ENCODE measurements at places on chromosomes 2 and 18.

DNA sequence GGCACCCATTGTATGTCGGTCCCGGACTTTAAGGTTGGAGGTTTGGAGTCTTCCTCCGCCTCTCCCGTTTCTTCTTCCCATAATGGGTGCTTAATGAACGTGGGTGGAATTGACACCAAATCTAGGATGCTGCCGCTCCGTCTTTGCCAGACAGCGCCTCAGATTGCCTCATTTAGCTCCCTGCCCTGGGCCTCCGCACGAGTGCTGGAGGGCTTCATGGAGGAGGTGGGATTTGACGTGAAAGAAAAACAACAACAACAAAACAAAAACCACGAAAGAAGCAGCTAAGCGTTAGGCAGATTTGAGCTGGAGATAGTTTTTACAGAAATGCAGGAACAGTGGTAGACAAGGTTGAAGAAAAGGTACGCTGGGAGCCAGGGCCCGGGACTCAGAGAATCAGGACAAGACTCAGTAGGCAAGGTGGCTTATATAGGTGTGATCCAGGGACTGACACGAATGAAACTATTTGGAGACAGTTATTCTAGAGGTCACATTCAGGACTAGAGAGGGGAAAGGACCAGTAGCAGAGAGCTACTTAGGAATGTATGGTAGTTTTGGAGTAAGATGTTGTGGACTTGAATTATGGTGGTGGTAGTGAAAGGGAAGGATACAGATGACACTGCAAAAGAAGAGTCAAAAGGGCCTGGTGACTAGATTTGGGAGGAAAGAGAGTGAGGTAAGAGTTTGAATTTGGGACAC, 605 bp downstream of the ZNF2 start:
- no peak for DNase-seq
- peak overlapping the region; percentile 99 for H3K27ac ChIP-seq
- peak overlapping the region; percentile 99 for H3K4me3 ChIP-seq
- H3K36me3 ChIP-seq, result no peaks in the 10 kb centered on the region
- peaks cover 23% of the 10 kb centered on the region for H3K4me1 ChIP-seq
- peaks cover 6% of the 10 kb centered on the region for H3K27me3 ChIP-seq

DNA sequence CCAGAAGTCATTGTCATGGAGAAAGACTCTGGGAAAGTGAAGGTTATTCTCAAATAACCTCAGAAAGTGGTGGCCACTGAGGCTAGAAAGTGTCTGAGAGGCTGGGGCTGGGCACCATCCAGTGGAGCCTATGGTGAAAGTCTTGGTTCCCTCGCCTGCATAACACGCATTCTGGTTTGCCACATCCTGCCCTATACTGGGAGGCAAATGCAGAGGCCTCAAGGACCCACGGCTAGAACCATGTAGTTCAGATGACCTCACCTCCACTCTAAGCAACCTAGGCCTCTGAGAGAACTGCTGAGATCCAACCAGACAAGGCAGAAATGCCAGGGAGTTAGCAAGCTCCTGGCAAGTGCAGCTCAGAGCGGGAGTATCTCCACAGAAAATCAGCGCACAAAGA, 5.1 kb downstream of the ITGB6 start:
- no peak overlapping the region for H3K4me3 ChIP-seq
- no peaks in the 10 kb centered on the region for H3K4me1 ChIP-seq
- H3K27me3 ChIP-seq, result no peaks in the 10 kb centered on the region
- no peak for DNase-seq

- H3K36me3 ChIP-seq, result no peaks in the 10 kb centered on the region
- peaks cover 7% of the 10 kb centered on the region for H3K27me3 ChIP-seq
- no peak for DNase-seq
Observed at GRCh38 chr2:14626873-14627272, 5.6 kb upstream of the LRATD1 start.

- no peaks in the 10 kb centered on the region for H3K27me3 ChIP-seq
- peaks cover 7% of the 10 kb centered on the region for H3K4me1 ChIP-seq
- no peaks in the 10 kb centered on the region for H3K36me3 ChIP-seq
- DNase-seq, result no peak
Observed at GRCh38 chr2:67880291-67880761, 182.5 kb downstream of the C1D start.

- H3K36me3 ChIP-seq, result no peaks in the 10 kb centered on the region
- no peaks in the 10 kb centered on the region for H3K4me1 ChIP-seq
- no peak overlapping the region for H3K4me3 ChIP-seq
- H3K27ac ChIP-seq, result no peak overlapping the region
- H3K27me3 ChIP-seq, result no peaks in the 10 kb centered on the region
Observed at GRCh38 chr18:22143347-22144340, 25.7 kb upstream of the GATA6 start.

- no peak overlapping the region for H3K27ac ChIP-seq
- DNase-seq, result no peak
- no peaks in the 10 kb centered on the region for H3K36me3 ChIP-seq
Observed at GRCh38 chr18:55014095-55014494, 54.8 kb upstream of the CCDC68 start.

DNA sequence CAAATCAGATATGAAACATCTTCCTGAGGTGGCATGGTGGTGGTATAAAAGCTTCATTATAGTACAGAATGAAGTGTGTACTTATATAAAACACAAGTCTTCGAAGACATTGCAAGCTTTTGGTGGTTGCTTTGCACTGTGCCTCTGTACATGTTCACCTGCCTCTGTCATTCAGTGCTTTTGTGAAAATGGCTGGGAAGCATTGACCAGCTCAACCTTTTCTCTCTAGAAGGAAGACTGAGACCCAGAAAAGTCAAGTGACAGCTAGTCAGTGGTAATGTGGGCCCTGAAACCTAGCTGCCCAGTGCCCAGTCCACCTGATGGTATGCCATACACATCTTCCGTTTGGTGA, 12.1 kb downstream of the ITGA6 start:
- DNase-seq, result no peak
- no peak overlapping the region for H3K27ac ChIP-seq
- H3K27me3 ChIP-seq, result peaks cover 3% of the 10 kb centered on the region
- H3K36me3 ChIP-seq, result no peaks in the 10 kb centered on the region
- H3K4me1 ChIP-seq, result peaks cover 34% of the 10 kb centered on the region

DNA sequence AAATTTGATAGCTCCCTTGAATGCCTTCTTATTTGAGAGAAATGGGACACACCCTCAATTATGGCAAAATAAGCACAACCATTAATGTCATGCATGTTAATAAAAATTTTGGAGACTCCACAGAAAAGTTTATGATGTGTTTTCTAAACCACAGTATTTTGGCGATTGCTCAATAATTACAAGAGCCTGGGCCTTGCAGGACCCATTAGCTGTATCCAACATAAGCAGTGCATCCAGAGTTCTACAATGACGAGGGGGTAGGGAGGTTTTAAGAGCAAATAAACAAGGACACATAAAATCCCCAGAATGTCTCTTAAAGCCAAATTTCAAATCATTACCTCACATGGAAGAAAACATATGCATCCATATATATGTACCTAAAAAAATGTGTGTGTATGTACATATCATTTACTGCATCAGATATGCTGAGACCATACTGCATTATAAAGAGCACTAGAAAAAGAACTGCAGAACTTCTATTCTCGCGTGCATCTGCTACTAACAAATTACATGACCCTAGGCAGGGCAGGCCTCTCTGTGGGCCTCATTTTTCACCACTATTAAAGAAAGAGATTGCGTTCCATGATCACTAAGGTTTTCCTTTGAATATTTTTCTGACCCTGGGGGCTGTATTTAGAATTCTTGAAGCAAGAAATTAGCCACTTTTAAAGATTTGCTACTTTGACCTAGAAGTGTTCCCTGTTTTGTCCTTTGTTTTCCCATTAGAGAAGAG, 38.0 kb downstream of the CMPK2 start:
- no peak overlapping the region for H3K27ac ChIP-seq
- no peaks in the 10 kb centered on the region for H3K36me3 ChIP-seq
- no peaks in the 10 kb centered on the region for H3K4me1 ChIP-seq
- DNase-seq, result no peak
- no peaks in the 10 kb centered on the region for H3K27me3 ChIP-seq

GRCh38 chr2:234710066-234710465, 213.2 kb upstream of the ARL4C start:
- no peak overlapping the region for H3K4me3 ChIP-seq
- H3K4me1 ChIP-seq, result no peaks in the 10 kb centered on the region
- DNase-seq, result no peak

DNA sequence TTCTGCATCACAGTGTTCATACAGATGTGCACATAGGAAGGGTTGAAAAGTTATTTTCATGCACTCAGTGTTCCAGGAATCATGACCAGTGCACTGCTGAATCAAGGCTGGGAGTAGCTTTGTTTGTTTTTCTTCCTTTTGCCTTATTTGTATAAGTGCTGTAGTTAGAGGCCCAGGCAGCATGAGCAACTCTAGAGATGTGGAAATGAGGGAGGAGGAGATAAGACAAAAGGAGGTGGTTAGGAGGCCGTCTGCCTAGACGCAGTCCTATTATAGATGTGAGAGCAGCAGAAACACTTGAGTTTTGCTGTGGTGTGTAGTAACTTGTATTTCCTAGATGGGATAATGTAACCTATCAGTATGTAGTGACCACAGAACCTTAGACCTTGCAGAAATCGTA, 264.3 kb upstream of the RASGRP3 start:
- DNase-seq, result no peak
- H3K4me1 ChIP-seq, result peaks cover 55% of the 10 kb centered on the region
- peaks cover 32% of the 10 kb centered on the region for H3K36me3 ChIP-seq
- H3K27me3 ChIP-seq, result peaks cover 4% of the 10 kb centered on the region
- H3K27ac ChIP-seq, result peak overlapping the region; percentile 21
- H3K4me3 ChIP-seq, result no peak overlapping the region

DNA sequence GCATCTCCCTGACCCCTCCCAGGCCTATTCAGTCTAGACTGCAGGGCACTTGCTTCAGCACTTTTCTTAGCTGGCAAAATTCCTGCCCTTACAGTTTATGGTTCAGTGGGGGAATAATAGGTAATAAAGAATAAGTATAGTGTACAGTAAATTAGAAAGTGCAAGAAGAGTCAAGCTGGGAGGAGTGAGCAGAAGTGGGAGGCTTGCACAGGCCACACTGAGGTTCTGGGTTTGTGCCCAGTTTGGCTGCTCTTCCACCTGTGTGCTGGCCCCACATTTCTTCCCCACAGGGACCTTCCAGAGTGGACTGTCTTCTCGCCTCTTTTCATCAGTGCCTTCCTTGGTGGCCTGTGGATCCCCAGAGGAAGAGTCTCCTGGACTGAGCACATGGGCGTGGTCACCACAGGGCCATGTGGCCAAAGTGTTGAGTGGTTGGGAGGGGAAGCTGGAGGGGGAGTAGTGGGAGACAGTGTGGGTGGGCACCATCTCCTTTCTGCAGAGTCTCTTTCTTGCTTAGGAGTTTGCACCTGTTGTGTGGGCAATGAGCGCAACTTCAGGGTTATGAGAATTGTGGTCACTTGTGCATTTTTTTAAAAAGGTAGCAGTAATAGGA, 128.6 kb upstream of the ZSWIM2 start:
- DNase-seq, result no peak
- no peaks in the 10 kb centered on the region for H3K4me1 ChIP-seq
- peaks cover 3% of the 10 kb centered on the region for H3K36me3 ChIP-seq
- no peak overlapping the region for H3K27ac ChIP-seq
- no peak overlapping the region for H3K4me3 ChIP-seq
- peaks cover 3% of the 10 kb centered on the region for H3K27me3 ChIP-seq

GRCh38 chr18:59420244-59420643, 61.2 kb upstream of the LMAN1 start:
- H3K36me3 ChIP-seq, result no peaks in the 10 kb centered on the region
- H3K4me3 ChIP-seq, result no peak overlapping the region
- no peak overlapping the region for H3K27ac ChIP-seq
